HFFc6 (cell line): ENCODE measurements at places on chromosomes 7 and 10. TPM values are rescaled to one million over a fixed set of nuclear protein-coding genes. Genes with fewer than 3 reads are reported as not detected.

The MACROH2A2 gene
- 0.87 to 1.1 TPM in 2 of 3 replicates, not detected in the other for total RNA-seq

The RHOBTB1 gene
- 9.1 and 10.3 TPM in 2 replicates for total RNA-seq

The ADCY1 gene
- total RNA-seq: not detected in 3 replicates

The FGFR2 gene
- total RNA-seq: not detected in 3 replicates

The OR2A12 gene
- total RNA-seq: not detected in 3 replicates

DNA sequence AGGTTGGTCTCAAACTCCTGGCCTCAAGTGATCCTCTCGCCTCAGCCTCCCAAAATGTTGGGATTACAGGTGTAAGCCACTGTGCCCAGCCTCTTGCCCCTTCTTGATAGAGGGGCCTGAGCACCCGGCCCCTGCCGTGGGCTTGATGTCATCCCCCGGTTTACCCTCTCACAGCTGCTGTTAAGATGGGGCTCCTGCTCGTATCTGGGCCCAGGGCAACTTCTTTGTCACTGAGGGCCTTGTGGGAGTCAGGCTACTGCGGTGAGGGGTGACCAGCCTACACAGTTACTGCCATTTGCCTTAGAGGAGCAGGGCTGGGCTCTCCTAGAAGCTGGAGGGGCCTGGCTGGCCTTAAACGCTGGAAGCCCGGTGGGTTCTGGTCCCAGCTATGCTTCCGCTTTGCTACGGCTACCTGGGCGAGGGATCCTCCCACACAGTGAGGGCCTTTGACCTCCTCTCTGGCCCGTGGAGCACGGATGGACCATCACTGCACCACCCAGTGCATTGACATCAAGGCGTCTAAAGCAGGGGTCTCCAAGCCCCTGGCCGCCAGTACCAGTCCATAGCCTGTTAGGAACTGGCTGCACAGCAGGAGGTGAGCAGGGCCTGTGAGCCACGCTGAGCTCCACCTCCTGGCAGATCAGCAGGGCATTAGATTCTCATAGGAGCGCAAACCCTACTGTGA is 1.1 kb upstream of the TMEM130 start:
- no peak for DNase-seq
- no peak overlapping the region for H3K27ac ChIP-seq
- H3K36me3 ChIP-seq: no peaks in the 10 kb centered on the region
- H3K4me3 ChIP-seq: peak overlapping the region; percentile 84

DNA sequence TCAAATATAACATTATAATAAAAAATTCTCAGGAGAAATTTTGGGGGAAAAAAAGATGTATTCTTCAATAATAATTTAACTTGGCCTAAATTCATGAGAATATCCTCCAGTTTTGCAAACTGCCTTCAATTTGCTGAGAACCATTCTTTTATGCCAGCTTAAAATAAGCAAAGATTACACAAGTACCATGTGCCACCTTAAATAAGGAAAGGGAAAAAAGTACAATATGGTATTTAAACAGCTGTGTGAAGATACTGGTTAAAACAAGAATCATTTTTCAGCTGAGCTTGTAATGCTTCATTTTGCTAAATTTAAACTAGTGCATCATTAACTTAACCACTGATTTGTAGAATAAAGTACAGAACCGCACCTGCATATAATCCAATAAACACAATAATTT is 217.8 kb downstream of the LRRN3 start:
- H3K27ac ChIP-seq: no peak overlapping the region
- H3K4me3 ChIP-seq: no peak overlapping the region
- no peaks in the 10 kb centered on the region for H3K36me3 ChIP-seq
- H3K27me3 ChIP-seq: no peaks in the 10 kb centered on the region

DNA sequence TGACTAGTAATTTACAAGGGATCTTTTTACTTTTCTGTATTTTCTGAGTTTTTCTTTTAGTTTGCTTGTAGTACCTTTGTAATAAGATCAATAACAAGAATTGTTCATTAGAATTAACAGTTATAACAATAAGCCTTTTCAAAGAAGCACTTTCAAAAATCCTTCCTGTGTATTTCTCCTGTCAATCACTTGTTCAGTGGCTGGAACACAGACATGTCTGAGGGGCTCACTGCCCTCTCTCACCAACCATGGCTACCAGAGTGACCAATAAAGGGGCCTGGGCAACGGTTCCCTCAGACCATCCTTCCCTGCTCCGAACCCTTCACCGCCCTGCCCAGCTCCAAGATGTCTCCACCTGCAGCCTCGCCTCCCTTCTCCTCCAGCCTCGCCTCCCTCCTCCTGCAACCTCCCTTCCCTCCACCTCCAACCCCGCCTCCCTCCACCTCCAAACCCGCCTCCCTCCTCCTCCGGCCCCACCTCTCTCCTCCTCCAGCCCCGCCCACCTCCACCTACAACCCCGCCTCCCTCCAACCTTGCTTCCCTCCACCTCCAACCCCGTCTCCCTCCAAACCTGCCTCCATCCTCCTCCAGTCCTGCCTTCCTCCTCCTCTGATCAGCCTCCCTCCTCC is 353.4 kb downstream of the TNS3 start:
- DNase-seq: no peak
- H3K36me3 ChIP-seq: no peaks in the 10 kb centered on the region
- H3K27me3 ChIP-seq: peaks cover 12% of the 10 kb centered on the region
- H3K27ac ChIP-seq: no peak overlapping the region

DNA sequence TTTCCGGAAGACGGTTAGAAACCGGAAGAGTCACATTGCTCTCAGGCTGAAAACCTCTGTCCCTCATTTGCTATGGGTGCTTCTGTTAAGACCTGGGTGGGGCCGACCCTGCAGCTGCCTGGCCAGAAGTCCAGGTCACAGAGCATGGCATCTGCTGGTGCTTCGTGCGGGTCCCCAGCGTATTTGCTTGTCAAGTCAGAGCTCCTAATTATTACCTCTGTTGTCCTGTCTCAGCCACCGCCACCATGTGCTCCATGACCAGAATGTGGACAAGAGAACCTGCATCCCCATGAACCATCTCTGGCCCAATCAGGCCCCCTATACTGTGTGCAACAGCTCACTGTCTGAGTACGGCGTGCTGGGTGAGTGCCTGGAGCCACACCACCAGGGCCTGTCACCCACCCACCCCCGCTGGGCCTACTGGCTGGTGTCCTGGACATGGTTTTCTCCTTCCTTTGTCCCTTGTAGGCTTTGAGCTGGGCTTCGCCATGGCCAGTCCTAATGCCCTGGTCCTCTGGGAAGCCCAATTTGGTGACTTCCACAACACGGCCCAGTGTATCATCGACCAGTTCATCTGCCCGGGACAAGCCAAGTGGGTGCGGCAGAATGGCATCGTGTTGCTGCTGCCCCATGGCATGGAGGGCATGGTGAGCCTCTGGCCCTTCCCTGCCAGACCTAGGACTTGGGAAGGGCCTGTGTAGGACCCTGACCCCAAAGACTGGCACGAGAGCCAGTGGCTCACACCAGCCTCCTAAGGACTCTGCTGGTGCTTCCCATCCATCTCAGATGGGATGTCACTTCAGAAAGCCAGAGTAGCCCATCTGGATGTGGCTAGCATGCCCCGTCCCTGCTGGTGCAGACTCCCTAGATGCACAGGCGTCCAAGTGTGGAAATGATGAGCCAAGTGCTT is 51.3 kb upstream of the ZMIZ2 start:
- no peak overlapping the region for H3K4me3 ChIP-seq
- H3K36me3 ChIP-seq: peaks cover 45% of the 10 kb centered on the region
- DNase-seq: no peak
- no peaks in the 10 kb centered on the region for H3K27me3 ChIP-seq
- peaks cover 14% of the 10 kb centered on the region for H3K4me1 ChIP-seq

- H3K27me3 ChIP-seq: peaks cover 11% of the 10 kb centered on the region
- H3K36me3 ChIP-seq: no peaks in the 10 kb centered on the region
- no peak for DNase-seq
- H3K4me1 ChIP-seq: peaks cover 36% of the 10 kb centered on the region
- no peak overlapping the region for H3K27ac ChIP-seq
These were observed 68.4 kb upstream of the PDZD8 start for GRCh38 chr10:117443686-117444041.

GRCh38 chr7:75977743-75978142 is 16.7 kb downstream of the TMEM120A start:
- H3K27me3 ChIP-seq: peaks cover 11% of the 10 kb centered on the region
- H3K4me3 ChIP-seq: no peak overlapping the region
- H3K4me1 ChIP-seq: no peaks in the 10 kb centered on the region
- DNase-seq: no peak

DNA sequence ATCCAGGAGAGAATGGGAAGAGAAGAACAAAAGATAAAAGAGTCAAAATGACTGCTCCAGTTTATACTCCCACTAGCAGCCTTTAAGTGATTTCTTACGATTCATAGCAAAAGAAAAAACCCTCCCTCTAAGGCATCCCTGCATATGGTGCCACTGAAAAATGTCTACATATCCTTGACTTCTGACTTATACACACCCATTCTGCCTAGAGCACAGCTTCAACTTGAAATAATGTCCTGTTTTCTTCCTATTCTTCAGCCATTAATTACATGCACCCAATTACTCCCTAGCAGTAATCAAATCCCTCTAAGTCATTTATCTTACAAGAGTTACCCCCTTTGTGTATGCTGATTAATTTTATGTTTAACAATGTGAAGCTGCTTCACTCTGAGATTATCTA is 393.5 kb downstream of the HTR7 start:
- no peak for DNase-seq
- no peak overlapping the region for H3K4me3 ChIP-seq
- no peaks in the 10 kb centered on the region for H3K27me3 ChIP-seq
- no peaks in the 10 kb centered on the region for H3K4me1 ChIP-seq
- no peak overlapping the region for H3K27ac ChIP-seq
- H3K36me3 ChIP-seq: no peaks in the 10 kb centered on the region

- no peaks in the 10 kb centered on the region for H3K36me3 ChIP-seq
- no peak overlapping the region for H3K27ac ChIP-seq
- H3K4me3 ChIP-seq: no peak overlapping the region
- peaks cover 10% of the 10 kb centered on the region for H3K4me1 ChIP-seq
- H3K27me3 ChIP-seq: peaks cover 9% of the 10 kb centered on the region; the same call in 1 of the 2 replicates
These were observed 100.6 kb downstream of the FAM204A start for GRCh38 chr10:118241229-118242137.
